ENCODE measurements at places on chromosomes 13 and 19.

DNA sequence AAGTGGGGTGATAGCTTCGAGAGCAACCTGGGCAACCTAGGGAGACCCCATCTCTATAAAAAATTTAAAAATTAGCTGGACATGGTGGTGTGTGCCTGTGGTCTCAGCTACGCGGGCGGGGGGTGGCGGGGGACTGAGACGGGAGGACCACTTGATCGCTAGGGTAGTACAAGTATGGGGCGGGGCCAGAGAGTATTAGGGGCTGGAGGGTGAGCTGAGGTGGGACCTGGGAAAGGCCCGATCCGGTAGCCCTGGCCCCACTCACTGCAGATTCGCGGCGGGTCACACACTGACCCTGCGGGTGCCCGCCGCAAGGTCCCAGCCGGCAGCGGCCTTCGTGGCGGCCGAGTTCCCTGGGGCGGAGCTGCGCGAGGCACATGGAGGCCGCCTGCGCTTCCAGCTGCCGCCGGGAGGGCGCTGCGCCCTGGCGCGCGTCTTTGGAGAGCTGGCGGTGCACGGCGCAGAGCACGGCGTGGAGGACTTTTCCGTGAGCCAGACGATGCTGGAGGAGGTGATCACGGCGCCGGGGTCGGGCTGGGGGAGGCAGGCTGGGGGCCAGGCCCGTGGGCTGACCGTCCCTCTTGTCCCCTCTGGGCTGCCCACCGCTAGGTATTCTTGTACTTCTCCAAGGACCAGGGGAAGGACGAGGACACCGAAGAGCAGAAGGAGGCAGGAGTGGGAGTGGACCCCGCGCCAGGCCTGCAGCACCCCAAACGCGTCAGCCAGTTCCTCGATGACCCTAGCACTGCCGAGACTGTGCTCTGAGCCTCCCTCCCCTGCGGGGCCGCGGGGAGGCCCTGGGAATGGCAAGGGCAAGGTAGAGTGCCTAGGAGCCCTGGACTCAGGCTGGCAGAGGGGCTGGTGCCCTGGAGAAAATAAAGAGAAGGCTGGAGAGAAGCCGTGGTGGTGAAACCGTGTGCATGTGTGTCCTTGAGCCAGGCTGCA, 2.0 kb upstream of the ARHGAP45 start:
- DNase-seq, result peak; percentile 72

GRCh38 chr13:66427458-66427861, 802.7 kb downstream of the PCDH9 start:
- DNase-seq, result no peak

- DNase-seq, result no peak
Observed at GRCh38 chr13:53124623-53125022, 96.0 kb downstream of the OLFM4 start.

- peak; percentile 38 for DNase-seq
Observed at GRCh38 chr13:39038569-39039030, 344 bp downstream of the NHLRC3 start.

DNA sequence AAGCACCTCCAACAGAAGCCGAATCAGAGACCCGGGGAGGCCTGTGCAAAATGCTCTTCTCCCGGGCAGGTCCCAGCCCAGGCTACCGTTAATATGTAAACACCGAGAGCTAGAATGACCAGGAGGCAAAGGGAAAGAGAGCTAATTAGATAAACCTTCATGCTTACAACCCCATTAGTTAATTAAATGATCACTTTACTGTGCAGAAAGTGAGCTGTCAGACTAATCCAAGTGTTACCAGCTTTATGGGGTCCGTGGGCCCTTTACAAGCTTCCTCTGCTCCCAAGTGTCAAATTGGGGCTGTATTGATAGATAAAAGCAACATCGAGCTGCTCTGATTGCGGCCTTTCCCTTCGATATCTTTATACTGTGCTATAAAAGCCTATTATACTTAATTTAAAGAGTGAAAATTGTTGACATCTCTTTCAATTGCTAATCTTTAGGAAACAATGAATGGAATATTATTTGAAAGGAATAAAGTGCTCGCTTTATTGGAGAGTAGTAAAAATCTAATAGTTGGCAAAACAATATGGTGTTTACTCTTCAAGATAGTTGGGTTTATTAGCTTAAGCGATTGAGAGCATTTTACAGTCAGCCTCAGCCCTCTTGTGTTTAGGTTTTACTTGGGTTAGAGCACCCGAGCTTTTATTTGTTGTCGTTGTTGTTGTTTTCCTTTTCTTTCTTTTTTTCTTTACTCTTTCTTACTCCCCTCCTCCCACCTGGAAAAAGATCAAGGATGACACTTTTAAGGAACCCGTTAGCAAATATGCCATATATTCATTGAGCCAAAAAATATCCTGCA, 189.3 kb upstream of the GPR12 start:
- no peak for DNase-seq

DNA sequence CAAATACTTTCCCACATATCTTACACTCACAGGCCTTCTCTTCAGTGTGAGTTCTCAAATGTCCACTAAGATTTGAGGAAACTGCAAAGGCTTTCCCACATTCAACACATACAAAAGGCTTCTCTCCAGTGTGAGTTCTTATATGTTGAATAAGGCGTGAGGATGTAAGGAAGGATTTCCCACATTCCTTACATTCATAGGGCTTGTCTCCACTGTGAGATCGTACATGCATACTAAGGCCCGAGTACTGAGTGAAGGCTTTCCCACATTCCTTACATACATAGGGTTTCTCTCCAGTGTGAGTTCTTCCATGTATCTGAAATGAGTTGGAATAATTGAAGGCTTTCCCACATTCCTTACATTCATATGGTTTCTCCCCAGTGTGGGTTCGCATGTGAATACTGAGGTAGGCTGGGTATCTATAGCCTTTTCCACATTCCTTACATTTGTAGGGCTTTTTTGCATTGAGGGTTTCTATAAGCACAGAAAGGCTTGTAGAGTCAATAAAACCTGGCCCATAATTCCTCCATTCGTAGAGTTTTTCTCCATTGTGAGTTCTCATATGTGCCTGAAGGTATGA, 9.6 kb downstream of the ZNF426 start:
- no peak for DNase-seq

GRCh38 chr13:67045357-67045756, 184.8 kb downstream of the PCDH9 start:
- DNase-seq, result no peak

- DNase-seq, result no peak
Observed at GRCh38 chr13:78100486-78100885, 181.9 kb upstream of the EDNRB start.

DNA sequence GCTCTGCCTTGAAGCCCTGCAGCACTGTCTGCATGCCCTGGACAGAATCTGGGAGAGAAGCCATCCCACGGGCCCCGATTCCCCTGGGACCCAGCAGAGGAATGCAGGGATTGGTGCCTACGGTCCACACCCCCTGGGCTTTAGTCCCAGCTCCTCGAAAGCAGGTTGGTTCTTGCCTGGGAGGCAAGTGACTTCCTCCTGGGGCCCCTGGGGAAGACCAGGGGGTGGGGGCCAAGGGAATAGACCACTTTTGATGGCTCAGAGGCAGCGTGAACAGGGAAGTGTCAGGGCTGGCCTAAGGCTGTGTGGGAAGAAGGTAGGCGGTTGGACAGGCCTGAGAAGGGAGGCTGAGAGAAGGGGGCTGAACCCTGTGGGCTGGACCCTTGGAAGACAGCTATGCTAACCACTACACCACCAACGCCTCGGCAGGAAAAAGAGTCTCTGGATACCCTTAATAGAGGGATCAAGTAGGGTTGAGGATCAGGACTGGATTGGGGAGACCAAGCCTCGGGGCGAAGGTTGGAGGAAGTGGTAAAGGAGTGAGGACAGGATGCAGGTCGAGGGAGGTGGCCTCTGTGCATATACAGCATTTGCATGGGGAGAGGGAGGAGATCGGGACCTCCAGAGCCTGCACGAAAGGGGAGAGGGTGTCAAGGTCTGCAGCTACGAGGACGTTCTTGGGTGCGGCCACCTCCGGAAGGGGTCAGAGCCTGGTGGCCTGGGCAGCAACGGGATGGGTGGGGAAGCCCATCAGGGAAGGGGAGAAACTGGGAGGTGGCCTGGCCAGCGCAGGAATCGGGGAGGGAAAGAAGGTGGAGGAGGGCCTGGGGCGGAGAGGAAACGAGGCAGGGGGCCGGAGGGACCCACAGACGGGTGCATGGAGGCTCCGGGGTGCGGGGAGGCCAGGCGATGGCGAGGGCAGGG, 709 bp downstream of the DPP9 start:
- no peak for DNase-seq

GRCh38 chr19:45075301-45076028, 813 bp downstream of the ZNF296 start:
- no peak for DNase-seq

GRCh38 chr13:60329221-60329923, 67.6 kb upstream of the TDRD3 start:
- DNase-seq, result no peak

- DNase-seq, result no peak
Observed at GRCh38 chr19:40521276-40521675, 54.5 kb downstream of the SPTBN4 start.

GRCh38 chr19:342801-343421, 1.7 kb downstream of the MIER2 start:
- DNase-seq, result no peak

GRCh38 chr19:34963573-34964406, at the start of gene ZNF792:
Gene ZNF792, minus strand, starts transcription at chr19:34964229. Its CDS starts 567 bp downstream, at chr19:34963662.
- DNase-seq, result peak; percentile 34

DNA sequence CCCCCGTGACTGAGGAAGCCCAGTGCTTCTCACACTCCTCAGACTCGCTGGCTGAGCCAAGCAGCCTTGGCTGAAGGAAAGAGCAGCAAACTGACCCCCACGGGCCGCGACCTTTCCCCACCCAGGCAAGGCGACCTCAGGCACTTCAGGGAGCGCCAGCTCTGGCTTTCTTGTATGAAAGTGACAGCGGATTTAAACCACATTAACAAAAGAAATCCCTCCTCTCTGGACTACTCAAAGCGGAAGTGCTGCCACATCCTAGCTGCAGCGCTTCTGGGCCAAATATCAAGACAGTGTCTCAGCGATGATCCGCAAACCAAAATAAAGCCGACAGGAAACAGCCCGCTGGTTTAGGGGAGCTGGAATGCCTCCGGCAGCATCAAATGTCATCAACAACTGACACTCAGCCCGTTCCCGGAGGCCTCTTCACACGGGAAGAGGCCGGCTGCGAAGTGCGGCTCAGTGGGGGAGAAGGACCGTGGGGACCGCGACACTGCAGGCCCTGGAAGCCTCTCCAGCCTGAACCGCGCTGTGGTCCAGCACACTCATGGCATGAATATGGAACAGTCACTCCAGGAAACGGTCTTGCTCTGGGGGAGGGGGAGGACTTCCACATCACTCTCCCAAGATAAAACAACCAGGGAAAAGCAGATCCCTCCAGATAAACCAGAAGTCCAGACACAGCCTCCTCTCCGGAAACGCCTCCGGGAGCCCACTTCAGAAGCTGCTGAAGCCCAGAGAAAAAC, 1.4 kb downstream of the RASA3 start:
- no peak for DNase-seq

- no peak for DNase-seq
Observed at GRCh38 chr19:50162988-50163387, at the start of gene IZUMO2. Gene IZUMO2, minus strand, starts transcription at chr19:50163281. Its CDS starts 87 bp downstream, at chr19:50163194.

- no peak for DNase-seq
Observed at GRCh38 chr13:96771486-96772367, 222.5 kb downstream of the OXGR1 start.

DNA sequence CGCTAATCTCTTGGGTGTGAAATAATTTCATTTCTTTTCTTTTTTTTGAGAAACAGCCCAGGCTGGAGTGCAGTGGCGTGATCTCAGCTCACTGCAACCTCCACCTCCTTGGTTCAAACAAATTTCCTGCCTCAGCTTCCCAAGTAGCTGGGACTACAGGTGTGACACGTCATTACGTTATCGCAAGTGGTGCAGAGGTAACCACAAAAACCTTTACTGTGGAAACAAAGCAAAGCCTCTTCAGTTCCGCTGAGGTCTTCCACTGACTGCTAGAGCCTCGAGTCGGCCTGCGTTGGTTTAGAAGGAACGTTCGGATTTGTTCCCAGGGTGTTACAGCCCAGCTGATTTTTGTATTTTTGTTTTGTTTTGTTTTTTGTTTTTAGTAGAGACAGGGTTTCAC, 2.0 kb upstream of the ZNF784 start:
- peak; percentile 38 for DNase-seq

DNA sequence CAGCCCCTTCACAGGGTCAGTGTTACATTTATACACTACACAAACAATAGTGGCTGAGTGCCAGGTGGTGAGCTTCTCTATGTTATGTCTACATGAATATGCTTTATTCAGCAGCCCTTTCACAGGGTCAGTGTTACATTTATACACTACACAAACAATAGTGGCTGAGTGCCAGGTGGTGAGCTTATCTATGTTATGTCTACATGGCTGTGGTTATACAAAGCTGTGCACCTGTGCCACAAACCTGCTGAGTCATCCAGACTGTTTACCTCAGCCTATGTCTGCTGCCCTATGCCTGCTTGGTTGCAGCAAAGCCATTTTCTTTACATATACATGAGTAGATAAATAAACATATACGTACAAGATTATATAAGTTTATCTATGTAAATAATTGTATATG, 76.5 kb downstream of the ZNF726 start:
- no peak for DNase-seq

DNA sequence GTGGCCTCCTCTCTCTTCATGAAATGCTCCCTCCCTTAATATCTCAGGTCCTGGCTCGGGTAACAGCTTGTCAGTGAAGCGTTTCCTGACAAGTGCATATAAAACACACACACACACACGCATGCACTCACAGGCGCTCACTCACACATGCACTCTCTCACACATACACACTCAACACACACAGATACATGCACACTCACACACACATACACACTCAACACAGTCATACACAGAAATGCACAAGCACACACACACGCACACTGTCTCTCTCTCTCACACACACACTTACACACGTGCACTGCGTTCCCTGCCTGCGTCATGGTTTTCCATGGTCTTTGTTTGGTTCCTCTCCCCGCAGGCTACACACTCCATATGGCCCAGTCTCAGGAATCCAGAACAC, 344.1 kb downstream of the UQCRFS1 start:
- no peak for DNase-seq

DNA sequence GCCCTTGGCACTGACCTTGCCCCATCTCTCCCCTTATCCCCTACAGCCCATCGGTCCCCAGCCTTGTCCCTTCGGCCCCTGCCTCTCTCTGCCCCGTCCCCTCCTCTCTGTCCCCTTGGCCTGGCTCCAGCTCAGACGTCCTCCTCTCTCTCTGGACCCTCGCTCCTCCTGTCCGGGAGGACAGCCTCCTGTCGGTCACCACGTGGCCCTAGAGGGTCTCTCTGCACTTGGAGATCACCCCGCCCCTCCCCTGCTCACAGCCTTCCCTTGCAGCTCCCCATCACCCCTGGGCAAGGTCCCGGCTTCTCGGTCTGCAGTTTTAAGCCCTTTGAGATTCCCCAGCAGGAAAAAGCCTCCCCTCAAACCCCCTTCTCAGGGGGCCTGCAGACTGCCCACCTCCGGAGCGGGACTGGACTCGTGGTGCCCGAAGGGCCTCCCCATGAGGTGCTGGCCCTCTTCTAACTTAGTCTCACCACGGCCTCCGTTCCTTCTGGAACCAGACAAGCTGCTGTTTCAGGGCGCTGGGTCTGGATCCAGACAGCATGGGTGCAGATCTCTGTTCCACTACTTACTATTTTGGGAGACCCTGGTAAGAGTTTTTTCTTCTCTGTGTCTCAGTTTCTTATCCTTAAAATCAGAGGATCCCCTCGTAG, 3.3 kb upstream of the KLK15 start:
- DNase-seq, result no peak

- peak; percentile 29 for DNase-seq
Observed at GRCh38 chr19:4597975-4598671, 38.6 kb upstream of the SEMA6B start.

- no peak for DNase-seq
Observed at GRCh38 chr13:61024046-61024445, 391.6 kb downstream of the PCDH20 start.
